ENCODE measurements at places on chromosomes 7 and 10. TPM values are rescaled to one million over a fixed set of nuclear protein-coding genes. Genes with fewer than 3 reads are reported as not detected.

NEUROD6 gene
- total RNA-seq = not detected

CNTNAP2 gene
- 10.3 TPM for total RNA-seq

HOXA9 gene
- 1.5 TPM for total RNA-seq

ADAM22 gene
- total RNA-seq = 4.3 TPM

C10orf62 gene
- not detected for total RNA-seq

DNAH11 gene
- 4.9 TPM for total RNA-seq

Measured in thymus (tissue), 14 donors.